Fibroblast of villous mesenchyme (primary cell): ENCODE measurements at places on chromosomes 3 and 15. TPM values are rescaled to one million over a fixed set of nuclear protein-coding genes. Genes with fewer than 3 reads are reported as not detected.

EPB42 gene
- total RNA-seq: not detected in 2 replicates

SKIL gene
- total RNA-seq: 95.9 and 96.3 TPM in 2 replicates

MEGF11 gene
- total RNA-seq: under 0.01 TPM in 1 of 2 replicates, not detected in the other

NMNAT3 gene
- total RNA-seq: 0.64 and 0.86 TPM in 2 replicates

CHL1 gene
- not detected in 2 replicates for total RNA-seq

AGBL1 gene
- total RNA-seq: not detected in 2 replicates

HES1 gene
- total RNA-seq: 5.8 and 13.4 TPM in 2 replicates

ZNF662 gene
- 3.5 and 3.9 TPM in 2 replicates for total RNA-seq

FSIP1 gene
- total RNA-seq: 0.97 and 2.6 TPM in 2 replicates
